Stimulated activated CD8-positive, alpha-beta memory T cell treated with anti-CD3 and anti-CD28 coated beads, Interleukin-4, amount 100 ng/mL, for 1 hour (primary cell): ENCODE measurements at places on chromosomes 7 and 10.

DNA sequence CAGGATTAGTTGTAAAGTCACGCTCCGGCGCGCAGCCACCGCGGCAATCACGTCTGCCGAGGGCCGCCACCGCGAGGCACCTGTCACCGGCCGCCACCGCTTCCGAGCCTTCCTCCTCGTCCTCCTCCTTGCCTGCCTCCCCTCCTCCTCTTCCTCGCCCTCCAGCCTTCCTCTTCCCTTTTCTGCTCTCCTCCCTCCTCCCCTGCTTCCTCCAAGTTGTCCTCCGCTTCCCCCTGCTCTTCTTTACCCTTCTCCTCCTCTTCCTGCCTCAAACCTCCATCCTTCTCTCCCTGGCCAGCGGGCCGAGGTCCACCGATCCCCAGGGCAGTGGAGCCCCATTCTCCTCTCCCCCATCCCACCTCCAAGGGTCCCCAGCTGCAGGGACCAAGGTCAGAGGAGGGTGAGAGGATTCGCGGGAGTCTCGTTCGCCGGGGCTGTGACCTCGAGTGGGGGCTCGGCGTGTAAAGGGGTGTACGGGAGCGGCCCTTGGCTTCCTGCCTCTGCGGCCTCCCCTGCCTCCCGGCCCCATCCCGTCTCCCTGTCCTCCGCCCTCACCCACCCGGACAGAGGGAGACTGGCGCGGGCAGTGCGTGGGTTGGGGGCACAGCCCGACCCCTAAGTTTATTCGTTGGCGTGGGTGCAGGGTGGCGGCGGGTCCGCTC lies 89.5 kb upstream of the PAX2 start:
- no peak for DNase-seq

- DNase-seq: no peak
These were observed 415.3 kb upstream of the PRKCQ start for GRCh38 chr10:6995341-6995740.

DNA sequence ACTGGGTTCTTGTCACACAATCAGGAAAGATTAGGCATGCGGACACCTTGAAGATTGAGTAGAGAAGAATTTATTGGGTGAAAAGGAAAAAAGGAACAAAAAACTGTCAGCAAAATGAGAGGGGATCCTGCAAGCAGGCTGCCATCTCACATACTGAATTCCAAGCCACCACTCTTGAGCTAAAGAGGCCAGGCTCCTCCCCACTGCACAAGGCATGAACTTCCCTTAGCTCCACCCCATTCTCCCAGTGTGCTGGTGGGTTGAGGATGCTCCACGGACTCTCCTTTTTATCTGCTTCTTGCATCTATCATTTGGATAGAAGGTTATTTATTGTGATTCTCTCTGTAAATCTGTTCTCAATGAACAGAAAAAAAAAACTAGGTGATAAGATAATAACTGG lies 79.6 kb downstream of the ANKRD7 start:
- DNase-seq: no peak

DNA sequence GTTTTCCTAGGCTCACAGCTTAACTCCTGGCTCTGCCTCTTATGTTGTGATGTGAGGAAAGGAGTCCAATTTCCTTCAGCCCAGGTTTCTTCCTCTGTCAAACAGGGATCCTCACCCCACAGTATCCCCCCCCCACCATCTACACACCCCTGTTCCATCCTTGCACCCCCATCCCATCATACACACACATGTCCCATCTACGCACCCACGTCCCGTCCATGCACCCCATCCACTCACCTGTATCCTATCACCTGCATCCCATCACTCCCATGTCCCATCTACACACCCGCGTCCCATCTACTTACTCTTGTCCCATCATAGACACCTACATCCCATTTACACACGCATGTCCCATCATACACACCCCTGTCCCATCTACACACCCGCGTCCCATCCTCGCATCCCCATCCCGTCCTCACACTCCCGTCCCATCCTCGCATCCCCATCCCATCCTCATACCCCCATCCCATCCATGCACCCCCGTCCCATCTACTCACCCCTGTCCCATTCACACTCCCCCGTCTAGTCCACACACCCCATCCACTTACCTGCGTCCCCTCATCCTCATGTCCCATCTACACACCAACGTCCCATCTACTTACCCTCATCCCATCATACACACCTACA lies 117.3 kb downstream of the TRRAP start:
- DNase-seq: no peak

- DNase-seq: no peak
These were observed 816 bp upstream of the LRRC4 start for GRCh38 chr7:128031901-128032604.

DNA sequence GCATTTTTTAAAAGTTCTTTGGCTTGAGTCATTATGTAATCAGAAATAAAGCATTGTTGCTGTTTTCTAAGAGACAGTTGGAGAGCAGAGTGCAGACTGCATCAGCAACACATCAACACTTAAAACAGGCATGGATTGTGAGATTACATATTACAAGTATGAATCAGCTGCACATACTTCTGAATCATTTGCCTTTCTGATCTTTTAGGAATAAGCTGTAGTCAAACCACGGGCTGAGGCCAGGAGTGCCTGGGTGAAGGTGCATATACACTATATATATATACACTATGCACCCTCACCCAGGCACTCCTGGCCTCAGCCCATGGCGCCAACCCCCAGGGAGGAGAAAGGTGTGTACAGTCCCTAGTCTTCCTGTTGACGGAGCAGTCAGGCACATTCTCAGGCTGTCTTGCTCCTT lies 52.4 kb upstream of the DLX6 start:
- no peak for DNase-seq

GRCh38 chr7:46385662-46386309 lies 464.7 kb upstream of the IGFBP3 start:
- DNase-seq: no peak

- no peak for DNase-seq
These were observed 327.2 kb downstream of the KCNMA1 start for GRCh38 chr10:77310288-77310840.

- DNase-seq: no peak
These were observed 27.3 kb downstream of the SH3PXD2A start for GRCh38 chr10:103828107-103828506.

- DNase-seq: no peak
These were observed 438.5 kb downstream of the GRID1 start for GRCh38 chr10:85927952-85928665.

DNA sequence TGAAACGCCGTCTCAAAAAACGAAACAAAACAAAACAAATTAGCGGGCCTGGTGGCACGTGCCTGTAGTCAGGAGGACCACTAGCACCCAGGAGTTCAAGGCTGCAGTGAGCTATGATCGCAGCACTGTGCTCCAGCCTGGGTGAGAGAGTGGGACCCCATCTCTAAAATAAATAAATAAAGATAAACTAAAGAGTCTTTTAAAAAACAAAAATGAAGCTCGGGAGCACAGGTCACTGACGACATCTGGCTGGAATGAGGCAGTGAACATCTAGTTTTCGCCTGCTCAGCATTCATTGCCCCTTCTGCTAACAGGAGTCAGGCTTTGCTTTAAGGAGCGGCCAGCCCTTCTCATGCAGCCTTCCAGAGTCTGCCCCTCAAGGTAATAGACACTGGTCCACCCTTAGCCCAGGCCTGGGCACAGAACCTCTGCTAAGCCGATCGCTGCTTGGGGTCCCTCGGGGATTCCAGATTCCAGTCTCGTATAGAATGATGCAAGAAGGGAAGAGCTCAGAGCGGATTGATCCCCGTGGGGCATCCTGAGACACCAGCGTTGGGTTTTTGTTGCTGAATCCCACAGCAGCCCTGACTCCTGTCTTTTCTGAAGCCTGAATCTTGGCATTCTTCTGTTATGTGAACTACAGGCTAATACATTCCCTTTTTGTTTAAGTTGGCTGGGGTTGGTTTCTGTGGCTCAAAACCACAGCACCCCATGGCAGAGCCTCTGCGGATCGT lies 14.2 kb upstream of the FOXK1 start:
- DNase-seq: no peak

- DNase-seq: no peak
These were observed 273.9 kb downstream of the TSPAN12 start for GRCh38 chr7:120583899-120584586.

DNA sequence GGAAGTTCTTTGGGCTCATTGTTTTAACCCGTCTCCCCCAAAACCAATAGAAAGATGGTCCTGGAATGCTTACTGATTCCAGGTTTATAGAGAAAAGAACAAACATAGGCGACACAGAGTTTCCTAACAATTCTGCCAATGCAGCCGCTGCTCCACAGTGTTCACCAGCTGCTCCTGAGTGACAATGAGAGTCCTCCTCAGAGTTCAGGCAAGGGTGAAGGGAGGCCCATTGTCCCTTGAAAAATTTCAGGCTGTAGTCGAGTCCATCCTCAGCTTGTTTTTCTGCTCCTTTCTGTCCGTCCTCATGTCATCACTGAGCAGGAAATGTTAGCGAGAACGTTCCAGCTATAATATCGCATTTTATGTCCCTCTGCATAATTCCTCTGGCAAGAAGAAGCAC lies 537.6 kb downstream of the TCERG1L start:
- DNase-seq: no peak

DNA sequence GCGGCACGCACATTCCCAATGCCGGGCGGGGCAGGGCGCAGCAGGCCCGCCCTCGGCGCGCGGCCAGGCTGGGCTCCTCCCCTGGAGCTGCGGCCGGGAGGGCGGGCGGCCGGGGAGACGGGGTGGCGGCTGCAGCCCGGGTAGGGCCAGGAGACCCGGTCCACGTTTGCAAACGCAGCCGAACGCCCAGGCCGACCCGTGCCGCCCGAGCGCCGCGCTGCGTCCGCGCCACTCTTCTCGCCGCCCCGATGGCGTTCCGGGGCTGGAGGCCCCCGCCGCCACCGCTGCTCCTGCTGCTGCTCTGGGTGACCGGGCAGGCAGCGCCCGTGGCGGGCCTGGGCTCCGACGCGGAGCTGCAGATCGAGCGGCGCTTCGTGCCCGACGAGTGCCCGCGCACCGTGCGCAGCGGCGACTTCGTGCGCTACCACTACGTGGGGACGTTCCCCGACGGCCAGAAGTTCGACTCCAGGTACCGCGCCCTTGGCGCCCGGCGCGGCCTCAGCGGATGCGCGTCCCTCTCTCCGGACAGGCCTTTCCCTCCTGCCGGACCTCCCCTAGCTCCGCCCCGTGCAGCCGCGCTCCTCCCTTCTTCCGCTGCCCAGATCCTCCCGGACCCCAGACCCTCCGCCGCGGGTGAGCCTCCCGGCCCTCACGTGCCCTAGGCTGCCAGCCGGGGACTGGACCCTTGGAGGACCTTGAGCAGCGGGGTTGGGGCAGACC lies at the start of gene FKBP9:
Gene FKBP9 (plus strand): TSS at position 115 of the 720 bp plus-strand sequence. CDS start 134 bp downstream, at position 249.
- no peak for DNase-seq

DNA sequence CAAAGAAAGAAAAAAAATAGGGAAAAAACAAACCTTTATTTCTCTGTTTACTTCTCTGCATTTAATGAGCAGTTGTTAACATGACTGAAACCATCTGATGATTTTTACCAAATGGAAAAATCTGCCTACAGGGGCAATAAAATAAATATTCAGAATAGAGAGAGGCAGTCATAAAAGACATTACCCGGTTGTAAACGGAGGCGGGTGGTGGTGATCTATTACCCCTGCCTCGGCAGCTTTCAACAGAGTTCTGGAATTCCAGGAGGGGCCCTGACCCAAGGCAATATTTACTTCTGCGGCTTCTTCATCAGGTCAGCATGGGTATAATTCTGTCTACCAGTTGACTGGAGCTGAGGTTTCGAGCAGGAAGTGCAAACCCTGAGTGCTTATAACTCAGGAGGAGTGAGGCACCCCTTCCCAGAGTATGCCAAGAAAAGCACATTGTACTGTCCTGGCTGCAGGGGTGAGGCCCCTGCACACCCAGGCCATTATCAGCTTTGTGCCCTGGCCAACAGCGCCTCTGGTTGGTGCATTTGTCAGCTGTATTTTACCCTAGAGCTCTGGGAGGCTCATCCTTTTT lies 8.2 kb upstream of the CXCL12 start:
- no peak for DNase-seq
